ENCODE measurements at places on chromosomes 16 and 17. TPM values are rescaled to one million over a fixed set of nuclear protein-coding genes. Genes with fewer than 3 reads are reported as not detected.

- DNase-seq: peak; percentile 16
These were observed at the start of gene CENPT for GRCh38 chr16:67847064-67847861. Gene CENPT, minus strand, starts transcription at chr16:67847693. Its CDS starts 13,834 bp downstream, at chr16:67833859.

- peak; percentile 8 for DNase-seq
These were observed 1.8 kb upstream of the OR1E1 start for GRCh38 chr17:3400055-3400454.

Gene CCL14
- 83.9 TPM for polyA plus RNA-seq

- DNase-seq: no peak
These were observed 151.1 kb downstream of the SDK2 start for GRCh38 chr17:73492821-73493814.

Gene NQO1
- polyA plus RNA-seq: 12.5 TPM

DNA sequence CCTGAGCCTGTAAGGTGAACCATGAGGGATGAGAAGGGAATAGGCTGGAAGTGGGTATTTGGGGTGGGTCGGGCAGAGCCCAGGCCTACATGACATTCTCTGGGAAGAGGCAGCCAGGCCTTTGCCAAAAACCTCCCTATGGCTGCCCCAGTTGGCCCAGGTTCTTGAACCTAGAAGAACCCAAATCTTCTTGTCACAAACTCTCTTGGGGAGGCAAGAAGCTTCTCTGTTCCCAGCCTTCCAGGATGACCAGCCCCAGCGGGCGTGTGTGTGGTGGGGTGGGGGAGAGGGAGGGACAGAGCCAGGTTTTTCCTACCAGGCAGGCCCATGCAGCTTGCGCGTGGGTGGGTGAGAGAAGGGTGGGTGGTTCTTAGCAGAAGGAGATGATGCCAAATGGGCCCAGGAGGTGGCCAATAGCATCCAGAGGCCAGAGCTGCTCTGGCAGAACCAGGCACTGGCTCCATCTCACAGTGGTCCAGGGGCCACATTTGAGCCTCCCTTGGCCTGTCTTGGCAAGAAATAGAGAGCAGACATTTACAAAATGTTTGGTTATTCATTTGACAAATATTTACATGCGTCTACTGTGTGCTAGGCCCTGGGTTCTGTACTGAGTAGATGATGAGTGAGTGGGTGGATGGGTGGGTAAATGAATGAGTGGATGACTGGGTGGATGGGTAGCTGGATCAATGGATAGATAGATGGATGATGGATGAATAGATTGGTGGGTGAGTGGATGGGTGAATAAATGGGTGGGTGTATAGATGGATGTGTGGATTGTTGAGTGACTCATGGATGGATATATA lies 44.3 kb upstream of the PLCG2 start:
- no peak for DNase-seq

All from right lung (tissue), 10 donors.